ENCODE measurements at places on chromosomes 13 and 19.

DNA sequence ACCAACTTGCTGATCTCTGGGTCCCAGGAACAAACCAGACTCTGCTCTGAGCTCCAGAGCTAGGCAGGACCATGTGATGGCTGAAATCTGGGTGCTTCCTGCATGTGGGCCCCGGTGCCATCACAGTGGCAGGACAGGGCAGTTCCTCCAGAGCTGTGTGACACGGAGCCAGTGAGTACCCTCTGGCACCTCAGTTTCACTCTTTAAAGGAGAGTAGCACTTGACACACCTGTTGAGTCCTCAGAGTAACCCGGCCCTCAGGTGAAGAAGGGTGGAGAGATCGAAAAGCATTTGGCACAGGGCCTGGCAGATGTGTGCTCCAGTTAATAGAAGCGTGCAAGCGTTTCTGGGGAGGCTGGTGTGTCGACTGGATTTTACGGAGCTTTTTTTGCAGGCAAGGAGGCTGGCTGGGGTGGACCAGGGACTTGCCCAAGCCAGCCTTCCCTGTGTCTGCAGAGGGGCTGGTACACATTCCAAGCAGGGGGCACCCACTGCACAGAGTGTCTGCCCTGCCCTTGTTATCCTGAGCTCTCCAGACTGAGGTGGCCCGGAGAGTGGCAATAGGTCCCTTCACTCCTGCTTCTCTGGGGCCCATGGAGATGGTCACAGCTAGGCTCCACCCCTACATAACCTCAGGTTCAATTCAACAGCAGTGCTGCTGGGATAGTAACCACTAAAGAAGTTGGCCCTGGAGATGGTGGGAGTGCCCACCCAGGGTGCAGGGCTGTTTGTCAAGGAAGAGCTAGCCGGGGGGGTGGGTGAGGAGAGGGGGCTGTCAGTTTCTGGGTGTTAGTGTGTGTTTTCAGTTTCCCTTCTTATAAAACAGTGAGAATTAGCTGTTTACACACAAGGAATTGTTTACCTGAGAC is 8.3 kb downstream of the RPS19 start:
- no peak for DNase-seq

DNA sequence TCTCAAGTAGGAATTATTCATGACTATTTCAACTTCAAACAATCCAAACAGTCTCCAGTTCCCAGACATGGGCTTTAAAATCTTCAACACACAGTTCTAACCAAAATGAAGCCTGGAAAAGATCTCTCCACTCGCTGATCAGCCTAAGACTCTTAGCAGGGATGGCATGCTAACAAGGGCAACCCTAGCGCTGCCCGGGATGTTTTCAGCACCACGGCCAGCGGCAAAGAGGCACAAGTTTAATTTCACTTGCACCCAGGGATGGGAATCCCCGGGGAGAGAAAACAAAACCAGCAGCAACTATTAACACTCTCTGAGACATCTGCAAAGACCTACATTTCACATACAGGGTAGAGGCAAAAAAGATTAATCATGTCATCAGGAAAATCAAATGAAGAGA is 43.0 kb downstream of the CACNA1A start:
- no peak for DNase-seq

DNA sequence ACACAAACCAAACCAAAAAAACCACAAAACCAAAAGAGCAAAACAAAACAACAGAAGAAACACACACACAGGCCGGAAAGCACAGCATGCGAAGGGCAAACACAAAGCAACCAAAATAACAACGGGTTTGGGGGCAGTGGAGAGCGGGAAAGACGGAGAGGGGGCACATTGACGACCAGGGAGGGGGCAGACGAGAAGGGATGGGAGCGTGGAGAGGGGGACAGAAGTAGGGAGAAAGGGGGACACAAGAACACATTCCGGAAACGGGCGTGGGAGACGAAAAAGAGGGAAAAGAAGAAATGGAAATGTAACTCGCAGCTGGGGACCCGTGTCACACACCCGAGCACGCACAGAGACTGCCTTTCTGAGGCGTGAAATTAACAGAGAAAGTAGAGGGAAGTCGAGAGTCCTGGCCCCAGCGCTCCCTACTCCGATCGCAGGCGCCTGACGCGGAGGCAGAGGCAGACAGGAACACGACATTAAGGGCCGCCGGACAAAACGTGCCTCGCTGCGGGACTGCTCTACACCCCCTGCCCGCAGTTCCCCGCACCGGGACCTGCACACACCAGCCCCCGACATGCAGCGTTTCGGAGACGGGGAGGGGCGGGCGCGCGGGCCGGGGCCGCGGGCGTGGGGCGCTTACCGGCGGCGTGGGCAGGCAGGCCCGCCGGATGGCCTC is 652 bp downstream of the POU4F1 start:
- no peak for DNase-seq

GRCh38 chr13:114068656-114069318 is 63.6 kb downstream of the RASA3 start:
- DNase-seq: no peak

DNA sequence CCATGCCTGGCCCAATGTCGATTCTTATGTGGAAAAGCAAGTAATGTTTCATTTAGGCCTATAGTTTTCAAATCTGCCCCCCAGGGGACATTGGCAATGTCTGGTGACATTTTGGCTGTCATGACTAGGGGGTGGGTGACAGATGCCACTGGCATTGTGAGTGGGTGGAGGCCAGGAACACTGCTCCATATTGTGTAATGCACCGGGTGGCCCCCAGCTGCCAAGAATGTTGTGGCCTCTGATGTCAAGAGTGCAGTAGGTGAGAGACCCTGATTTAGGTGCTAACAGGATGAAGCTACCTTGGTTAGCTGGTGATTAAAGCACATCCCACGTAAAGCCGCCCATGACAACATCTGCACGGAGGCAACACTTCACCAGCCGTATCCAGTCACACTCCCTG is 10.8 kb downstream of the C19orf44 start:
- DNase-seq: no peak

GRCh38 chr13:41501281-41501680 is 43.9 kb downstream of the RGCC start:
- DNase-seq: no peak

DNA sequence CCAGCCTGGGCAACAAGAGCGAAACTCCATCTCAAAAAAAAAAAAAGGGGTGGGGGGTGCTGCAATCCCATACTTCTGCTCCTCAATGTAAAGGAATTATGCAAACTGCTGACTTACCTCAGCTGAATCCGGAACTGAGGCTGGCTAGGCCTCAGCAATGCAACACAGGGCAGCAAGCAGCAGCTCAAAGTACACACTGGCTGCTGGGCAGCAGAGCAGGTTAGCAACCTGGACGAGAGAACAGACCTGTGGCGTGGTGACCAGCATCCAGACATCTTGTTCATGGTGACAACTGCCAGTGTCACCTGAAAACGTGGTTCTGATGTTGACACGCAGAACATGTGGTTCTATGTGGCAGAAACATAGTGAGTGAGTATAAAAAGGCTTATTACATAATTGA is 28.1 kb downstream of the ZNF14 start:
- DNase-seq: no peak

DNA sequence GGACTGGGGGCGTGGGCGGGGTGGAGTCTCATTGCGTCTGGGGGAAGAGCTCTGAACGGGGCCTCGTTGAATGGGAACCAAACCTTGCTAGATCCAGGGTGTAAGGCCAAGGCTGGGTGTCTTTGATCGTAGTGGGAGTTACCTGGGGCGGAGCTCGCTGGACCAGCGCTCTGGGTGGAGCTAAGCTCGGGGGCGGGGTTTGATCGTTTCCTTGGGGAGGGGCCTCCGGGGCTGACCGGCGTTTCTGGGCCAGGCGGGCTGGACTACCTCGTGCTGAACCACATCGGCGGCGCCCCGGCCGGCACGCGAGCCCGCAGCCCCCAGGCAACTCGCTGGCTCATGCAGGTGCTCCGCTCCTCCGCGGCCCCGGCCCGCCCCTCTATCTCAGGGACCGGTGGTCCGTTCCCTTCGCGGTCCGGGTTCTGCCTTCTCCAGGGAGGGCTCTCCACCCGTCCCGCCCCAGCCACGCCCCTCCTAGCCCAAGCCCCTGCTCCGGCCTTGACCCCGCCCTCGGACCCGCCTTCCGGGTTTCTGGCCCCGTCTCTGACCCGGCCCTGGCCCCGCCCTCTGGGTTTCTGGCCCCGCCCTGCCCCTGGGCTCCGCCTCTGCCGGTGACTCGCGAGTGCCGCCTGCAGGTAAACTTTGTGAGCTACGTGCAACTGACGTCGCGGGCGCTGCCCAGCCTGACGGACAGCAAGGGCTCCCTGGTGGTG is 3.3 kb upstream of the RPL36 start:
- peak; percentile 90 for DNase-seq

DNA sequence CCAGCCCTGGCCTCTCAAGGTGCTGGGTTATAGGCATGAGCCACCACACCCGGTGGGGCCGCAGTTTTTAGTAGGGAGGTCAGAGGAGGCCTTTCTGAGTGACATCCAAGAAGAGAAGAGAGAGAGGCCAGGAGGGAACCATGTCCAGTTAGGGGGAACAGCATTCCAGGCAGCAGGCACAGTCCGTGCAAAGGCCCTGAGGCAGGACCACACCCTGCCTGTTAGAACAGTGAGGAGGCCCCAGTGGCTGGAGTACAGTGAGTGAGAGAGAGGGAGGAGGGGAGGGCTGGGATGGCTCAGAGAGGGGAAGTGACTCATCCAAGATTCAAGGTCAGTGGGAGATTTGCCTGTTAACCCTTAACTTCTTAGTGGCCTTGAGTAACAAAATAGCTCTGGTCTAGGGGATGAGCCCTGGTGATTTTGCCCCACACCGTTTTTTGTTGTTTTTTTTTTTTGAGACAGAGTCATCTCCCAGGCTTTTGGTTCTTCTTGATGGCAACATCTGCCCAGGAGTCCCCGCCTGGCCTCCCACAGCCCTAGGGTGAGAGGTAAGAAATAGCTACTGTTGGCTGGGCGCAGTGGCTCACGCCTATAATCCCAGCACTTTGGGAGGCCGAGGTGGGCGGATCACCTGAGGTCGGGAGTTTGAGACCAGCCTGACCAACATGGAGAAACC is 2.7 kb upstream of the PLIN3 start:
- peak; percentile 90 for DNase-seq

GRCh38 chr13:40480915-40481516 is 185.4 kb downstream of the FOXO1 start:
- no peak for DNase-seq

GRCh38 chr19:35357867-35358573 is at the start of gene FFAR3:
TSS of gene FFAR3 (plus strand) at chr19:35358460. CDS start at chr19:35358891, 431 bp downstream.
- DNase-seq: no peak

DNA sequence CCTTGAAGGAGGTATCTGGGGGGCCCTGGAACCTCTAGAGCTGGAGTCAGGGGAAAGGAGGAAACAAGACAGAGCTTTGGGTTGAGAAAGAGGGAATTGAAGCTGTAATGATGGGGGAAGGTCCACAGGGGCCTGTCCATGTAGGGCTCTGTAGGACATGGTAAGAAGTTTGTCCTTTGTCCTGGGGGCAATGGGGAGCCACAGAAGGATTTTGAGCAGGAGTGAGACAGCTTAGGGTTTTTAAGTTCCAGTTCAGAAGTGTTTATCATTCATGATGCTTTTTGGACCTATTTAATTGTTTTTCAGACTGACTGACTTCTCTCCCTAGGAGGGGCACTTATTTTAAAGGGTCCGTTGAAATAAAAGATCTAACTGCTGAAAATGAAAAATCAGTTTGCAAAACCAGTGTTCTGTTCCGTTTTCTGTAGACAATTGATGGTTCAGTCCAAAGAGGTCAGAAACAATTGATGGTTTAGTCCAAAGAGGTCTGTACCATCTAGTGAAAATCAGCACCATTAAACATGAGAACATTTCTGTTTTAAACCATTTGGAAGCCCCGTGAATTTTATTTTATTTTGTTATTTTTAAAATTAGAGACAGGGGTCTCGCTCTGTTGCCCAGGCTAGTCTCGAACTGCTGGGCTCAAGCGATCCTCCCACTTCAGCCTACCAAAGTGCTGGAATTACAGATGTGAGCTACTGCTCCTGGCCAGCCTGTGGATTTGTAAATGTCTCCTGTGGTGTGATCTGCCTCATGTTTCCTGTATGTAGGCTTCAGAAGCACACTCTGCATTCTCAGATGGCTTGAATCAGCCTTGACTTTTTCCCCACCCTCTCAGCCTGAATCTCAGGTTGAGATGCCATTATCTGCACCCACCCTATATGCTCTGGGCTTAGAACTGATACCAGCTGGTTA is 8.4 kb downstream of the PLD3 start:
- DNase-seq: peak; percentile 19

- DNase-seq: peak; percentile 81
These were observed 2301.2 kb downstream of the PCDH9 start for GRCh38 chr13:64928696-64929499.

DNA sequence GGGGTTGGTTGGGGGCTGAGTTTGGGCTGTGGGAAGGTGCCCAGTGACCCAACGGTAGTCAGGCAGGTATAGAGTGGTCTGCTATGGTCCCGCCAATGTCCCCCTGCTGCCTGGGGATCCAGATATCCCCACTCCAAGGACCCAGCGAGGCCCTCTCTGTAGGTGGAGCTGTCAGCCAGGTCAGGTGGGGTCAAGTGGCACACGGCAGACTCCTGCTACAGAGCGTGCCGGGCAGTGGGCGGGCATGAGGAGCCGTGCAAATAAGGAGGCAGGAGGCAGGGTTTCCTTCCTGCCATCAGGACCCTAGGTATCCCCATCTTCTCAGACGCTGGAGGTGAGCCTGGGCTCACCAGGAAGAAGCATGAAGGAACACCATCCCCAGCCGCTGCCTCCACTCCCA is 14.9 kb downstream of the EVI5L start:
- no peak for DNase-seq

- DNase-seq: no peak
These were observed 1.2 kb upstream of the ATP1A3 start for GRCh38 chr19:41994994-41995958.

GRCh38 chr13:45103449-45103848 is 16.9 kb upstream of the GTF2F2 start:
- no peak for DNase-seq

DNA sequence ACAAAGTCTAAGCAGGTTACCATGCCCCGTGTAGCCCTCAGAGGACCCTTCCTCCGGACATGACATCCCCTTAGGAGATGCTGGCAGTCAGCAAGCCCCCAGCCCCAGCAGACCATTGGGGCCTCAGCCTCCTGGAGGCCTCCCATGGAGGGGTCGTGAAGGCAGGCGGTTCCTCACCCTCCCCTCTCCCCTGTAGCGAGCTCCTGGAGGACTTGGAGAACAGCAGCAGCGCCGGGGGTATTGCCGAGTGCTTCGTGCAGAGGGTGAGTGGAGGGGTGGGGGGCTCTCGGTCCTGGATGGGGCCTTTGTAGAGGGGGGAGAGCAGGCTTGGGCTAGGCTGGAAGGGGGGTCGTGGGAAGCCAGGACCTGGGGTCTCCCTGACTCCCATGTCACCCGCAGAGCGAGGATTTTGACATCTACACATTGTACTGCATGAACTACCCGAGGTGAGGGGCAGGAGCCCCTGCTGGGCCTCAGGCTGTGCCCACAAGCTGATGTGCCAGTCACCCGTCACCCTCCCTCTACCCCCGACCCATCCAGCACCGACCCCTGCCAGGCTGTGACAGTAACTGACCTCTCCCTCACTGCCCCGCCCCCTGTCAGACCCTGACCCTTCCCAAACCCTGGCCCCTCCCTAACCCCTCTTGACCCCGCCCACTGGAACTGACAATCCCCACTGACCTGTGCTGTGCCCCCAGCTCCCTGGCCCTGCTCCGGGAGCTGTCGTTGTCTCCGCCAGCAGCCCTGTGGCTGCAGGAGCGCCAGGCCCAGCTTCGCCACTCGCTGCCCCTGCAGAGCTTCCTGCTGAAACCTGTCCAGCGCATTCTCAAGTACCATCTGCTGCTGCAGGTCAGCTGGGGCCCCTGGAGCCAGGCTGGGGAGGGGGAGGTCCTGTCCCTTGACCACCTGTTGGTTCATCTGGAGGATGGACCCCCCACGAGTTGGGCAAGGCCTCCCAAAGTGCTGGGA is 4.0 kb downstream of the PLEKHG2 start:
- no peak for DNase-seq

GRCh38 chr13:47216176-47216822 is 319.4 kb upstream of the HTR2A start:
- no peak for DNase-seq

- DNase-seq: no peak
These were observed 2.9 kb downstream of the RBM26 start for GRCh38 chr13:79403113-79403512.

Data from brain microvascular endothelial cell (primary cell).